NCI-H1694 (cell line): ENCODE measurements at places on chromosomes 2 and 18.

GRCh38 chr2:217903859-217904613 lies 98.8 kb downstream of the TNS1 start:
- peak; percentile 25 for DNase-seq

DNA sequence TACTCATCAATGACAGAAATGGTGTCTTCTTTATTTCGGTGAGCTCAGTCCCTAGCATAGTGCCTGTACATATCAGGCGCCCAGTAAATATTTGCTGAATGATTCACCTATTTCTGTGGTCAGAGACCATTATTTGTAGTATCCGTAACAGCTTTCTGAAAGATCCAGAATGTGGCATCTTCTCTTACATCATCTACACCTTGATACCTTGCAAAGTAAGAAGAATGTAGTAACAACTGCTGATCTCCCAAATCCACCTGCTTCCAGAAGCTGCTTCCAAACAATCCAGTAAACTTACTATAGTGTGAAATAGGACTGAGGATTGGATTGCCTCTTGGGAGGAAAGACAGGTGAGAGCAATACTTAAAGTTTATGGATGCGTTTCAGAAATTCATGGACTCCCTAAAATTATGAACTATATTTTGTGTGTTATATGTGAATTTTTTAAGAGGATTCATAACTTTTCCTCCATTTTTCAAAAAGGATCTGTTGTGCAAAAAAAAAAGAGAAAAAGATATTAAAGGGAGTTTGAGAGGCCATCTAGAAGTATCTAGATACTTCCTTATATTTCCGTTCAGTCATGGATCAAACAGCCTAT lies 945 bp upstream of the ASXL2 start:
- DNase-seq: no peak

DNA sequence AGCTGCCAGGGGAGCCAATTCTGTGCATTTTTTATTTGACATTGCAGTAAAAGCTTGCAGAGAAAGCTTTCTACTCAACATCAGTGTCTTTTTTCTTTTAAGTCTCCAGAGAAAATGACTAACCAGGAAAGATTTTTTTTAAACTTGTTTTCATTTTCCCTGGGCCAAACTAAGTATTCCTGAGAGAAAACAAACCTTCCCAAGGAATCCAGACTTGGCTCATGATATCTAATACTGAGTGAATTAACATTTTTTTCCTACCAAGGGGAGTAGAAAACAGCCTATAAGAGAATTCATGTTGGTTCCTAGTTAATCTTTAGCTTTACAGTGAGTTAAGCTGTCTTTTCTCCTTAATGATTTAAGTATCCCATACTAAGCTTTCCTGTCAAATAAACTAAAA lies 46.7 kb downstream of the DAPL1 start:
- DNase-seq: no peak

GRCh38 chr2:237315170-237315828 lies 98.7 kb downstream of the COL6A3 start:
- peak; percentile 69 for DNase-seq

DNA sequence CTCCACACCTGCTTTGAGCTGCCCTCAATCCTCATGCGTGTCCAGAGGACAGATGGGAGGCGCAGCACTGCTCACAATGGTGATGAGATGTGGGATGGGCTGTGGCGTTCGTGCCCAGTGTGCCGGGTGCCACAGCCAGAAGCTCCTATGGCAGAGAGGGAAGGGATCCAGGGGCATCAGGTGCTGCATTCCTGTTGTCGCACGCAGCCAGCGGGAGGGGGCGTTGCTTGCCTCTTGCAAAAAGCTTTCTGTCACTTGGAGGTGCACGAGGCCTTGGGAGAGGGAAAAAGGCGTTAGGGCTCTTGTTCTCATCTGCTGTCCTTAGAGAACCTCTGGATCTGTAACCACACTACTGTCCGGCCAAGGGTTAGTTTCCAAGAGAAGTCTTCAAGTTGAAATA lies 29.2 kb upstream of the ALLC start:
- peak; percentile 94 for DNase-seq

- DNase-seq: no peak
These were observed 343.6 kb downstream of the TGIF1 start for GRCh38 chr18:3793545-3793944.

- no peak for DNase-seq
These were observed 190.7 kb upstream of the SMAD7 start for GRCh38 chr18:49141491-49141890.

DNA sequence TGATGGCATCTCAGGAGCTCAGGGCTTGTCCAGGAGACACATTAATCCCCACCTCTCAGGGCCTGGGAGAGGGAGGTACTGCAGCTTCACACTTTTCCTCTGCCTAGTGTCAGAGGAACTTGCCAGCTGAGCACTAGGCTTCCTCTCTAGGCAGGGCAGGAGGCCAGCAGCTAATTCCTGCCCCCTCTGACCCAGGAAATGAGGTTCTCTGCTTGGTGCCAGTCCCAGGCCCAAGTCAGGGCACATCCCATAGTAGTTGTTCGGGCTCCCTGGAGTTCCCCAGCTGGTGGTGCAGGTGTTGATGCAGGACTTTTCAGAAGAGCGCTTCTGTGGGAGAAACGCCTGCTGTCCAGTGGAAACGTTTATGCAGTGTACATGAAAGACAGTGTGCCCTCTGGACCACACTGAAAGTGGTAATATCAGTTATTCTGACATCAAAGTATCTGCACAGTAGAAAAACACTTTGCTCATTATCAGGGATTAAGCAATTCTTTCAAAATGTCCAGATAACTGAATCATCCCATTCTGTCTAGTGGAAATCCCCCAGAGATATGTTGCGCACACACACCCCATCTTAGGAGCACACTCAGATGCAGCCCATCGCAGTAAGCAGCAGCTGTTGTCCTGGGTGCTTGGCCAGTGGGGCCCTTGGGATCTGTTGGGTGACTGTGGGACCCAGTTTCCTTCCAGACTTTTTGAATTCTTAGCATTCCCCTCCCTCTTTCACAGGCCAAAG lies 17.8 kb upstream of the SCLY start:
- DNase-seq: no peak

DNA sequence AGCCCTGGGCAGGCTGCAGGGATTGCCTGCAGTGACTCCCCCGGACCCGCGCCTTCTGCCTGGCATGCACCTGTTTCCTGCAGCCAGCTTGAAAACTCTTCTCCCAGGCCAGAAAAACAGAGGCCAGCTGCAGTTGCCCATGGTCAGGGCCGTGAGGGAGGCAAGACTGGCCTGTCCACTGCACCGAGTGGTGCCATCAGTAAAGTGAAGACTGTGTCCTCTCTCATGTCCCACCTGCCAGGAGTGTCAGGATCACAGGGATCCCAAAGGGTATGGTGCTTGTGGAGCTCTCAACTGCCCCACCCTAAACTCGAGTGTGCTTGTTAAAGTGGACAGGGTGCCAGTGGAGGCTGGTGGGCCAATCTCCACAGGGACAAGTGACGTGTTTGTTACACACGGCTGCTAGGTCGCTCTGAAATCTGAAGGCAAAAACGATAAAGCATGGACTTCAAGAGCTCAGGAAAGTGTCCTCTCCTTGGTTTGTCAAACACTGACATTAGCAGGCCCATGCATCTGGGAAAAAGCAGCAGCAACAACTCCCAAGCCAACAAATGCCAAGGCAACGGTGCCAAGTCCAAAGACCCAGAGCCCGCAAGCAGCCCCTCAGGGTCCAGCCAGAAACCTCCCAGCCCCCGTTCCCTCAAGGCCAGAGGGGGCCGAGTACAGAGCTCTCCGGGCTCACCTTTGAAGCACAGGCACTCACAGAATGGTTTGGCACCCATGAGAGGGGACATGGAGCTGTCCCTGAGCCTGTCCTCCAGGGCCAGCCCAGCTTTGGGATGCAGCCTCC lies 213.2 kb downstream of the HDAC4 start:
- DNase-seq: no peak

DNA sequence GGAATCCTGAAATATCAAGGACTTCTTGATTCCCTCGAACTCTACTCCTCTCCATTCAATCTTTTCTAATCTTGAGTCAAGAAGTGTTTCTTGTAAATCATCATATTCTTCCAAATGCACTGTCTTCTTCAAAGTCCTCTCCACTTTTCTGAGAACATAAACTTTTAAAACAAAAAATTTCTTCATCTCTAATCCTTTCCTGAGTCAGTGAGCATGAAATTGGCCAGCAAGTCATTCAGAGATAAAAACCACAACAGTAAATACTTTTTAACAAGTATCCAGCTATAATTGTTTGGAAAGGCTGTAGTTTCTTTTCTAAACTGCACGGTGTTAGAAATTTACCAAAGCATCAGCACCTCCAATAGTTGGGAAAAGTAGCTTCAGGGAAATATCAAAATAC lies 312.6 kb upstream of the GALNT5 start:
- DNase-seq: no peak

- DNase-seq: no peak
These were observed 849.1 kb downstream of the CNTNAP5 start for GRCh38 chr2:124874219-124874618.

DNA sequence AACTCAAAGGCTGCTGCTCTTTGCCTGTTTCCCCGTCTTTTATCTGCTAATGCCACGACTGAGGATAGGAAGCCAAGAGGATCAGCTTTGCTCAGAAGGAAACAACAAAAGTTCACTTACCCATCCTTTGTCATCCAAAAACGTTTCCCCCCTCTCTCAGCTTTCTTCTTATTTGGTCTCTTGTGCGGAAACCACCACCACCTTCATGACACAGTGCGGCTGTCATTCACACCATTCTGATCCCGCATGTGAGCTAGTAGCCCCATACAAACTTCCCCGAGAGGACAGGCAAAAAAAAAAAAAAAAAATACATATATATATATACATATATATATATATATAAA lies 656 bp downstream of the LRRTM4 start:
- no peak for DNase-seq

DNA sequence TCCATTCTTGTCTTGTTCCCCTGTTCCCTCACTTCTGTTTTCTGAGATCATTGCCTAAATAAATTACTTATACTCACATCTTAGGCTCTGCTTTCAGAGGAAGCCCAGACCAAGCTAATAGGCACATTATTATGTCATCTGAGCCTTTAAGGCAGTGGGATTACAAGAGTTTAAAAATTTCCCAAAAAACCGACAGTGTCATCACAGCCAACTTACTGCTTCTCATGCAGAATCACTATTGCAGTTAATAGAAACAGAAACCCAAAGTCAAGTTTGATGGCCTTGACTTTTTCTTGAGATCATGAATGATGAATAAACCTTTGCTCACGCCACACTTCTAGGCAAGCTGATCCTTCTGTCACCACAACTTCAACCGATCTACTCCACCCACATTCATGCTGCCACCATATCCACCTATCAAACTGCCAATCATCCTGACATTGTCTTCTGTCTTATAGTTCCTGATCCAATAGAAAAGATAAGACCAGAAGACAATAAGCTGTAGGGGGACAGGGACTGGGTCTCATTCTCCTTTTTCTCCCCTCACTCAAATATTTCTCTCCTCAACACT lies 142.7 kb upstream of the CREB1 start:
- DNase-seq: no peak

DNA sequence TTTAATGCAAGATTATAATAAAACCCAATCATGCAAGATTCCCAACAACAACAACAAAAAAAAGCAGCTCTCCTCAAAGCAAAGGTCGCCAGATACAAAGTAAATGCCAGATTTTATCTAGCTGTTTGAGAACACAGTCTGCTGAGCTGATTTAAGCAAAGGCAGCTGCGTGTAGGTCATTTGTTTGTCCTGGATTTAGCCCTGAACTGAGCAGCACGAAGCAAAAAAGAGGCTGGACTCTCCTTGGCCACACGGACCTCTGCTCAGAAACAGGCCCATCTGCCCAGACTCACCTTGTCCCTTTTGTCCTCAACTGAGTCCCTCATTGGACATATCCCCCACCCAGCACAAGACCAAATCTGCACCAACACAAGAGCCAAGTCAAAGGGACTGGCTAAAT lies 91.5 kb downstream of the PID1 start:
- DNase-seq: no peak

- no peak for DNase-seq
These were observed 32.1 kb upstream of the NFU1 start for GRCh38 chr2:69469375-69469774.

GRCh38 chr18:9210966-9211365 lies 74.4 kb downstream of the ANKRD12 start:
- no peak for DNase-seq

DNA sequence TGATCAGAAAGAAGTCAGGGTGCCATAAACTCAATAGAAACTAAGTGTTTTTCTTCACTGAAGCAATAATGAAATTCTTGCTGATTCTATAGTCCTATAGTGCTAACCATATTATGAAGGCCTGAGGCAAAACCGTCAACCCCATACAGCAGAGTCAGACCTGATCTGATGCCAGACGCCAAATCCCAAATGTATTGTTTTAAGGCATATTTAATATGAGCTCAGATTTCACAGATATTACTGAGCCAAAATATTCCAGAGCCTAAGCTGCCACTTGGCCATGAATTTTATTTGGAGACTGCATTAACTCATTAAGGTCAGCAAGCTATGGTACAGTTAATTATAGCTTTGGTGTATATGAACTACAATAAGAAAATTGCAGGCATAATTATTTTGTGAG lies 53.4 kb downstream of the SCN1A start:
- DNase-seq: no peak

DNA sequence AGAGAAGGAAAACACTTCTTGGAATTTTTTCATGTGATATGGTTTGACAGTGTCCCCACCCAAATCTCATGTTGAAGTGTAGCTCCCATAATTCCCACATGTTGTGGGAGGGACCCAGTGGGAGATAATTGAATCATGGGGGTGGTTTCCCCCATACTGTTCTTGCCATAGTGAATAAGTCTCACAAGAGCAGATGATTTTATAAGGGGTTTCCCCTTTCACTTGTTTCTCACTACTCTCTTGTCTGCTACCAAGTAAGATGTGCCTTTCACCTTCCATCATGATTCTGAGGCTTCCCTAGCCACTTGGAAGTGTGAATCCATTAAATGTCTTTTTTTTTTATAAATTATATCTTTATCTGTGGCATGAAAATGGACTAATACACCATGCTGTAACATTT lies 250.7 kb downstream of the LPIN1 start:
- DNase-seq: no peak

- DNase-seq: no peak
These were observed 117.2 kb downstream of the HNMT start for GRCh38 chr2:138081225-138082073.

GRCh38 chr18:23068011-23068410 lies 67.3 kb upstream of the CABLES1 start:
- no peak for DNase-seq

GRCh38 chr18:3447068-3447894 lies 2.7 kb upstream of the TGIF1 start:
- DNase-seq: no peak

GRCh38 chr2:240603081-240603835 lies 16.7 kb downstream of the CAPN10 start:
- no peak for DNase-seq

- no peak for DNase-seq
These were observed 324.4 kb downstream of the TSN start for GRCh38 chr2:122079844-122080243.

GRCh38 chr18:29164020-29164706 lies 987.2 kb upstream of the CDH2 start:
- no peak for DNase-seq

DNA sequence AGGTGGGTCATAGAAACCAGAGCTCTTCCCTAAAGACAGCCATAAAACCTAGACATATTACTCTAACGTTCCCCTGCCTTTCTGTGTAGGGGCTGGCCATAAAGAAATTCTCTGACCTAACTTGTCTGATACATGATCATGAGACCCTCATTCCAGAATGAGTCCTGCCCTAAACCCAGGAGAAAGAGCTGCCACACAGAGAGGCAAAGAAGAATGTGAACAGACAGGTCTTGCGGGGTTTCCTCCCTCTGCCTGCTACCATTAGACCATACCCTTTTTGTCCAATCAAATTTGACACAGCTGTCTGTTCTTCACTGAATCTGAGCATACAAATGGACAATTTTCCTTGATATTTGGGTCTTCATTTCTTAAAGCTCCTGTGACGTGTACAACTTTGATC lies 198.8 kb upstream of the LHCGR start:
- DNase-seq: no peak
